ENCODE measurements at places on chromosomes 13 and 19.

DNA sequence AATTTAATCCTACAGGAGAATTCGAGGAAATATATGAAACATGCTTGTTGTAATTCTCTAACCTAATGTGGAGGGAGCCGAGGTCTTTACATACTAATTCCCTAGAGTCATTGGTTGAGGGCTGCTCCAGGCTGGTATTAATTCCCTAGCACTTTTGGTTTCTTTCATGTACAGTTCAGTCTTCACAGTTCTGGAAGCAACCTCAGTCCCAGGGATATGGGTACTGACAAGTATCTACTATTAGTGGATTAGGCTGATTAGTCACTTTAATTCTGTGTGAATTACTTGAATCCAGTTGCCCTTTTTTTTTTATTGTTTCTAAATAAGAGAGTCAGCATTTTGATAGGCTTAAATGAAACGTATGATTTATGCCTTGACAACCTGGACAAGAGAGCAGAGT is 172.3 kb upstream of the HTR2A start:
- DNase-seq: no peak

DNA sequence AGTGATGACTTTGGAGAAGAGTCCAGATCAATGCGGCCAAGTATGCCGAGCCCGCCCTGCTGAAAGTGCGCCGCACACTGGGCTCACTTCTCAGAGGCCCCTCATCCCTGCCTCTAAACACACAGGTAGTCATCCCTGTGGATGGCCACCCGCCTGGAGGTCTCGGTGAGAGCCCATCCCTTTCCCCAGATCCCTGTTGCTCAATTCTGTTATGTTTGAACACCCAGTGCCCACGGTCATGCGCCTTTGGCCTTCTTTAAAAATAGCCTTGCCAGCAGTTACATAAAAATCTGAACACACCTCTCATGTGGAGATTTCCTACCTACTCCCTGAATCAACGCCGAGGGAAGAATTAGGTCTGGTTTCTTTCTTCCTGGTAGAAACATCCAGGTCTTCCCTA is 11.9 kb downstream of the ELAVL1 start:
- no peak for DNase-seq

GRCh38 chr19:48967346-48968178 is 2.5 kb downstream of the FTL start:
- DNase-seq: no peak

GRCh38 chr19:48841571-48841970 is 5.3 kb upstream of the HSD17B14 start:
- DNase-seq: no peak
